ENCODE measurements at places on chromosomes 11 and 22.

- no peak for DNase-seq
These were observed 97.7 kb downstream of the MPPED2 start for GRCh38 chr11:30488304-30488998.

DNA sequence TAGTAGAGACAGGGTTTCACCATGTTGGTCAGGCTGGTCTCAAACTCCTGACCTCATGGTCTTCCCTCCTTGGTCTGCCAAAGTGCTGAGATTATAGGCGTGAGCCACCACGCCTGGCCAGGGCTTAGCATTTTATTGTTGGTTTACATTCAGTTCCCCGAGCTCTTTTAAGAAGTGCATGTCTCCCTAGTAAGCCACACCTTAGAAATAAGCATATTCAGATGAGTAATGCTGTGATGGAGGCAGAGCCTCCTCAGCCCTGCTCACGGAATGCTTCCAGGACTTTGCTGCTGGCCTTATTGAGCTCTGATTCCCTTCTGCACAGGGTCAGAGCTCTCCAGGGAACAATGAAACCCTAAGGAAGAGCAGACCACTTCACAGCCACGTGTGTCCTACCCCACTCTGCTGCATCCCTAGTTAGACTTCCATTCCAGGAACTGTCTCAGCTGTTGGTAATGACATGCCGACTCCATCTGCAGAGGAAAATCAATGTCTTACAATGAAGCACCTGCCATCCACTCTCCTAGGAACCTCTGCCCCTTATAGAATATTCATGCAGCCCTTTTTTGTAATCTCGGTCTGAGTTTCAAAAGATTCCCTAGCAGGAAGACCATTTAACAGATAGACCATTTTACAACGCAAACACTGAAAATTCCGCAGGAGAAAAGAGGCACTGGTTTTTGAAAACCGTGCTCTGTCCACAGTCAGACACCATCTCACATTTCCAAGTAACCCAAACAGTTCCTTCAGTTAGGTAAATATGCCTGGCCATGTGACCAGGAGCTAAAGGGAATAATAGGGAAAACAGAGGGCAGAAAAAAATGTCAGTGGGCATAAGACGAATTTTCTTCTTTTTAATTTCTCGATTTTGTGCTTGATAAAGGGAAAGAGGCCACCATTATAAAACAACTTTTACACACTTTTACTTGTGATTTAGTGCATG, 1.7 kb upstream of the JAM3 start:
- no peak for DNase-seq

- DNase-seq = no peak
These were observed 1415.2 kb upstream of the TENM4 start for GRCh38 chr11:80856066-80856465.

- DNase-seq = no peak
These were observed 1117.3 kb downstream of the BRD1 start for GRCh38 chr22:48710410-48710809.

DNA sequence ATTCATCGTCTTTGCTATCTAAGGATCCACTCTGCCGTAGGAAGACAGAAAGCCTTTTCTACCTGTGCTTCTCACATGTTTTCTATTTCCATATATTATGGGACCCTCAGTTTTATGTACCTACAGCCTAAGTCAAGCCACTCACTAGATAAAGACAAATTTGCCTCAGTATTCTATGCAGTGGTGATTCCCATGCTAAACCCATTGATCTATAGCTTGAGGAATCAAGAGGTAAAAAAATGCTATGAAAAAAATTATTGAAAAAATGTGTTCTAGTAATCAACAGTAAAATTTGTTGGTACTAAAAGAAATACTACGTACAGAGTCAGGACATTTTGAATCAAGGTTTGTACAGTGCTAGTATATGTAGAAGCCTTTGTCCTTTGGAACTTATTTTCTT, 18.1 kb upstream of the OR5AL1 start:
- DNase-seq = no peak

GRCh38 chr22:37896181-37896592, 9.9 kb upstream of the MICALL1 start:
- DNase-seq = peak; percentile 30

DNA sequence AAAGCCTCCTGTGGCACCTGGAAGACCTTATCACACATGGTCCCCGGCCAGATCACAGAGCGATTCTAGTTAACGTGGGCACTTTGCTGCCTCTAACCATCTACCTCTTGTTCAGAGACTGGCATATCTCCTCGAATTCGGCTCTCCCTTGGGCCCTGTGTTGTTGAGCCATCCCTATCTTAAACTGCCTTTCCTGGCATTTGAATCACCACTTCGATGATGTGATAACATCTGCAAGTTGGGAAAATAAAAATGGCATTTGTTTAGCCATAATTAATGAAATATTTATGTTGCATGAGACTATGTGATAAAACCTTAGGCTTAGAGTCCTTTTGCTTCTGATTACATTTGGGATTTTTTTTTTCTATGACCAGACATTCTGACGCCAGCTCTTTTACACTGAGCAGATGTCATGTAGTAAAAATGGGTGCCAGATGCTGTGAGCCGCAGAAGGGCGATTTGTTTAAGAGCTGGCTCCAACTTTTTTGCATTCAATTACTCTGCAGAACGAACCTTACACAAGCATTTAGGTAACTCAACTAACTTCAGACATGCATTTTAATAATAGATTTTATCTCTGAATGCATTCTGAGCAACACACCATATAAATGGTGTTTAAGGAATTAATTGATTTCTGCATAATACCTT, 58.5 kb upstream of the PARVA start:
- DNase-seq = no peak

DNA sequence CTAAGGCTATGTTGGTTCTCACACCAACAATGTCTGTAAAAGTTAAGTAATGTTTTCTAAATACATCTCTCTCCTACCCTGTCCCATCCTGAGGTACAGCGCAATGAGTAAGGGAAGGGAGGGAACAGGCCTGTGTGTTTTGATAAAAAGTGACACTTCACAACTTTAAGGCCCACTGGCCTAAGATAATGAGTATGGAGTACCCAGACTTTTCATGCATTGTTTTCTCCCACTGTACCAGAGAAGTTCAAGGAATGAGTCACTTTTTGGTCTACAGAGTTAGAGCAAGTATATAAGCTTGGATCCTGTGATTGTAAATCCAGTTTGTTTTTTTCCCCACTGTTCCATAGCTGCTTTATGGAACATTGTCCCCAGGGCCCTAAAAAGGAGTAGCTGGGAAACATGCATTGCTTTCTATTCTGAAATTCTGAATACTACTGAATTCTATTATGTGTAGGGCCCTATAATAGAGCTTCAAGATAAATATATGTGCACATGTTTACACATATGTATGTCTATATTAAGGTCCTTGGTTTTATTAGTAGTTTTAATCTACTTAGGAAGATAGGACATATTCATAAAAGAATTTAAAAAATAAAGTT, 29.8 kb downstream of the KCNE3 start:
- DNase-seq = no peak

DNA sequence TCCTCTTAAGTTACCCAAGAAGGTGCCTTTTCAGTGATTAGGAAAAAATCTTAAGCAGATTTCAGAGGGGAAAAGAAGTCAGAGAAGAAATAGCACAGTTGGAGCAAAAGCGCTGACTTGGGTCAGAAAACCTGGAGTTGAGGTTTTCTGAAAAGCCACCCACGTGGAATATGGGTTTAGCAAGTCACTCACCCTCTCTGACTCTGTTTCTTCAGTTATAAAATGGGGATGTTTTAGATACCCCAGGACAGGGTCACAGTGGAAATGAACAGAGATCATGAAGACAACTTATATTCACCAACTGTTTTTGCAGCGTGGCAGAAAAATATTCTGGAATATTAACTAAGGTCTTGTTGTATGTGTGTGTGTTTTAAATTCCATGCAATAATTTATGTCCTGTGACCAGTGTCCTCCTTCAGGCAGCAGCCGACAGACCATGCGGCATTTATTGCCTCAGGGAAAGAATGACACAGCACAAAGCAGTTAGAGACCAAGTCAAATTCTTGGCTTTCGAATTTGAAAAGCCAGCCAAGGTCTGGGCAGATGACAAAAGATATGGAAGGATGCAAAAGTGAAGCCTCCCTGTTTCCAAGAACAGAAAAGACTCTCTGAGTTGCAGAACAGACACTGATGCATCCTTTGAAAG, 119.9 kb downstream of the MIAT start:
- DNase-seq = no peak

All from activated T-helper 1 cell treated with Interleukin-2 at 50 U/mL for 16 hours (primary cell).